ENCODE measurements at places on chromosomes 6 and 20.
A peak's percentile ranks its signal among the peaks of the same experiment; 100 is the strongest.

DNA sequence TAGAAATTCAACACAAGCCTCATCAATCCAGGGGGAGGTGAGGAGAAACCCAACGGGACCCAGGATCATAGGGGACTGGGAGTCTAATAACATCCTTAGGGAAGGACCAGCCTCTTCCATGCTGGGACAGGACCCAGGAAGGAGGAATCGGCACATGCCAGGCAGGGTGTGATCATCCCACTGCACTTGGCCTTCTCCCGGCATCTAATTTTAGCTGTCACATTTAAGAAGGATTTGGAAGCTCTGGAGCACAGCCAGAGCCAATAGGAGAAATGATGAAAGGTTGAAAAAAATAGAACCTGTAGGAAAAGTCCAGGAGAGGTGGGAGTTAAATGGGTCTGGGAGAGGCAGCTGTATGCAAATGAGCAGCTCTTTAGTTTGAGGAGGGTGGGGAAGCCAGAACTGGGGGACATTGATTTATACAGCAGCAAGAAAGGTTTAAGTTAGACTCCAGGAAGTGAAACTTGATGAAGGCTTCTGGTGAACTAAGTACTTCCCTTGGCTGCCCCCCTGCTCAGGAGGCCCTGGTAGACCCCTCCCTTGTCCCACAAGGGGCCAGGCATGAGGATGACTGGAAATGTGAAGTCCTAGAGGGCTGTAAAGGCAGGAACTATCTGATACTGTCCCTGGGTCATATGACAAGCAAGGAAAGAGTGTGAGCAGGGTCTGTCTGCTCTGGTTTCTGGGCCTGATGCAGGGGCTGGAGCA, 260.3 kb downstream of the LRFN2 start:
- DNase-seq: no peak

GRCh38 chr6:169943241-169944060, 192.0 kb downstream of the ERMARD start:
- DNase-seq: no peak

DNA sequence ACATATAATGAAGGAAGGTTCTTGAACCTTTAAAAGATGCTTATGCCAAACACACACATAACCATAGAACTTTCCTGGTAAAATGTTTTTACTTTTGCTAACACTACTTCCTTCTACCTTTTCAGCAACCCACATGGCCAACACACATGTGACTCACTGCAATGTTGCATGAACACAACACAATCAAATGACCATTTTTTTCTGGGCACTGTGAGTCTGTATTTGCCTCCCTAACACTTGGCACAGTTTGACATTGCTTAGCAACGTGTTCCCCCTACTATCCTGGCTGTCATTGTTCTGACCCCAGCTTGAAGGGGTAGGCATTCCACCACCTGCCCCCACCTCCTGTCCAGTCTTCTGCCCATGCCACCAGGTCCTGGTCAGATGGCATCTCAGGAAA, 204.8 kb upstream of the PRND start:
- DNase-seq: no peak

DNA sequence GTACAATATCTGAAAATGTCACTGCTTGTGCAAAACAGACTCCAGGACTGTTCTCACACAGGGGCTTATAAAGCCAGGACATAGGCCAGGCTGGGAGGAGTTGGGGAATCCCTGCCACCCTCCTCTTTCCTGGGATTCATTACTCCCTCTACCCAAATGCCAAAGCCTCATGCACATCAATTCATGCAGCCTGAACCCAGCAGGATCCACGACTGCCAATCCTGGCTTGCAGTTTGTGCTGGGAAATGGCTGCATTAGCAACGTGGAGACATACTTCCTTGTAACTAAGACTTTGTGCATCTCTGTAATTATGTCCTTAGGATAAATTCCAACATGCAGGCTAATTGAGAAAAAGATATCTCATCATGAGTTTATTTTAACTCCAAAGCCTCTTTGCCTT, 143.8 kb downstream of the SYCP2 start:
- DNase-seq: no peak

DNA sequence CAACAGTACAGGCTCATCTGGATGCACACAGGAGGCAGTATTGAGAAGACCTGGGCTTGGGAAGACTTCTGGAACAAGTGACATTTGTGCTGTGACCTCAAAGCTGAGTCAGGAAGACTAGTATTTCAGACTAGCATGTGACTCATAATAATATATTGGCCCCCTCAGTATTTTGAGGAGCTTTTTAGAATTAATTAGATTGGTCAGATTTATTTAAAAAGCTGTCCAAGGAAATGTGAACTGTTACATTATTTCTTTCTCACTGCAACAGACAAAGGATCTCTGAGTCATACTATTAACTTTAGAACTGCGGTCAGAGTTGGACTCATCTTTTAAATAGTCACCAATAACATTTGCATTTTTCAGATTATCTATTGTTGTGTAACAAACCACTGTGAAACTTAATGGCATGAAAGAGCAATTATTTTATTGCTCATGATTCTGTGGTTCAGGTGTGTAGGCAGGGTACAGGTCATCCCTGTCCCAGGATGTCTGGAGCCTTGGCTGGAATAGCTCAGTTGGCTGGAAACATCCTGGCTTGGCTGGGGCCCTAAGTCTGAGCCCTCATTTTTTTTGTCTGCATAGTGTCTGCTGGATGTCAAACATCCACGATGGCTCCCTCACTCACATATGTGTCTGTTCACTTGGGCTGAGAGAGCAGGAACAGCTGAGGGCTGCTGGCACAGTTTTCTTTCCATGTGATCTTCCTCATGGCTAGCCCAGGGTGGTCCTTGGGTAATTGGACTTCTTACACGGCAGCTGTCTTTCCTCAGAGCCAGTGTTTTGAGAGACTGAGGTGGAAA, 46.9 kb downstream of the MAP3K4 start:
- no peak for DNase-seq

DNA sequence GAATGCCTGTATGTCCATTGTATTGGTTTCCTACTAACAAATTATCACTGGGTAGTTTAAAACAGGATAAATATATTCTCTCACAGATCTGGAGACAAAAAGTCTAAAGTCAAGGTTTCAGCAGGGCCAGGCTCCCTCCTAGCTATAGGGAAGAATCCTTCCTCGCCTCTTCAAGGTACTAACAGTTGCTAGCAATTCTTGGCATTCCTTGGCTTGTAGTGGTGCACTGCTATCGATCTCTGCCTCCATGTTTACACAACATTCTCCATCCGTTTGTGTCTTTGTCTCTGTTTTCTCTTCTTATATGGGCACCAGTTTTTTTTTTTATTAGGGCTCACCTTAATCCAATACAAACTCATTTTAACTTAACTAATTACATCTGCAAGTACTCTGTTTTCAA, 48.9 kb downstream of the OR2B6 start:
- DNase-seq: no peak

- no peak for DNase-seq
These were observed 30.2 kb upstream of the MRPS18A start for GRCh38 chr6:43717822-43718221.

- DNase-seq: no peak
These were observed 642 bp downstream of the GZF1 start for GRCh38 chr20:23362392-23363256.

- no peak for DNase-seq
These were observed 62.0 kb downstream of the DLGAP4 start for GRCh38 chr20:36367907-36368799.

DNA sequence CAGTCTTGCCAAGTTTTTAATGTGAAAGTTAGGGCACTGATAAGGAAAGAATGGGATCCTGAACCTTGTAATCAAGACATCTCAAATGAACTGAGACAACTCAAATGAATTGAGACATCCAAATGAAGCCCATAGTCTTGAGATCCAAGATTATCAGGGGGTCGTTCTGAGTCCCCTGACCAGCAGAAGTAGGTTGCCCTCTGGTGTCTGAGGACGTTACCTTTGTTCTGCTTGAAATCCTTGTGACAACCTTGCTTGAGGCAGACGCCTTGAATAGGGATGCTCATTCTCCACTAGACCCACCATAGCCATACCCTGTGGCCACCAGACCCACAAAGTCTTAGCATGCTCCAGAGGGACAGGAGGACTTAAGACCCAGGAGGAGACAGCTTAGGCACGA, 37.7 kb downstream of the ZBTB9 start:
- DNase-seq: no peak

DNA sequence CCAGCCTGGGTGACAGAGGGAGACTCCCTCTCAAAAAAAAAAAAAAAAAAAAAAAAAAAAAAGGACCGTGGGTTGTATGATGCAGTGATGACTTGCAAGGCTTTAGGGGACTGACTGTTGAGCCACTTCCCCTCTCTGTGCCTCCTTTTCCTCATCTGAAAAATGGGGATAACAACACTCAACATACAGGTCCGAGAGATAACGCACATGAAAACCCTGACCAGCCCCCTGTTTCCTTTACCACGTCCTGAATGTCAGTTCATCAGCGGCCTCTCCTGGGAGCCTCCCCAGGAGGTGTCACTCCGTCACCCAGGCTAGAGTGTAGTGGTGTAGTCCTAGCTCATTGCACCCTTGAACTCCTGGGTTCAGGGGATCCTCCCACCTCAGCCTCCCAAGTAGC, 3.9 kb downstream of the SLA2 start:
- no peak for DNase-seq

- no peak for DNase-seq
These were observed 381.8 kb downstream of the KIF16B start for GRCh38 chr20:16191496-16191895.

- no peak for DNase-seq
These were observed 148.0 kb downstream of the LRFN2 start for GRCh38 chr6:40439026-40439800.

DNA sequence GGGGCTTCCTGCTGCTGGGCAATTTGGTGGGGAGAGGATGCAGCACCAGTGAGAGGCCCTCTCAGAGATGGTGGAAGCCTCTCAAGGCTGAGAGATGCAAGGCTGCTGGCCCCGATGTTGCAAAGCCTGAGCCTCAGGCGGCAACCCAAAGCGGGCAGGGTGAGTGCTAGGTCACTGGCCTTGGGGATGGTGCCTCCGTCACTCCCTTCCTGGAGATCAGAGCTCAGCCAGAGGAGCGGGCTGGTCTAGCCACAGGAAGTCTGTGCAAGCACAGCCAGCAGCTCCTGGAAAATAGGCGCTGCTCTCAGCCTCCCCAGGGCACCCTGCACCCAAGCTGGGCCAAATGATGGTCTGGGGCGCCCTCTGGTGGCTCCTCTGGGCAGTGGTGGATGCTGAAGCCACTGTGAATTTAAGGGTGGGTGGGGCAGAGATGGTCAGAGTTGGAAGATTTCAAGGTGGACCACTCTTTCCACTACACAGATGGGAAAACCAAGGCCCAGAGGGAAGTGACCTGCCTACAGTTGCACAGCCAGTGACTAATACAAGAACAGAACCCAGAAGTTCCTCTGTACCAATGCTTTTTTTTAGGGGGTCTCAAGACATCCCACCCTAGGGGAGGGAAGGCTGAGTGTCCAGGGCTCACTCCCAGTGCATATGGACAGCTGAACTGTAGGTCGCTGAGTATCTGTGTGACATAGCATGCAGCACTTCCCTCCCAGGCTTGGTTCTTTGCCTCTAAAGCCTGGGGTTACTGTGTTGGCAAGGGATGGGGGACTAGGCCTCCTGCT, 20.8 kb downstream of the C20orf203 start:
- DNase-seq: peak; percentile 58

GRCh38 chr6:90894285-90895130, 307.6 kb upstream of the MAP3K7 start:
- no peak for DNase-seq

GRCh38 chr20:55830121-55830827, 175.0 kb downstream of the CBLN4 start:
- DNase-seq: no peak

DNA sequence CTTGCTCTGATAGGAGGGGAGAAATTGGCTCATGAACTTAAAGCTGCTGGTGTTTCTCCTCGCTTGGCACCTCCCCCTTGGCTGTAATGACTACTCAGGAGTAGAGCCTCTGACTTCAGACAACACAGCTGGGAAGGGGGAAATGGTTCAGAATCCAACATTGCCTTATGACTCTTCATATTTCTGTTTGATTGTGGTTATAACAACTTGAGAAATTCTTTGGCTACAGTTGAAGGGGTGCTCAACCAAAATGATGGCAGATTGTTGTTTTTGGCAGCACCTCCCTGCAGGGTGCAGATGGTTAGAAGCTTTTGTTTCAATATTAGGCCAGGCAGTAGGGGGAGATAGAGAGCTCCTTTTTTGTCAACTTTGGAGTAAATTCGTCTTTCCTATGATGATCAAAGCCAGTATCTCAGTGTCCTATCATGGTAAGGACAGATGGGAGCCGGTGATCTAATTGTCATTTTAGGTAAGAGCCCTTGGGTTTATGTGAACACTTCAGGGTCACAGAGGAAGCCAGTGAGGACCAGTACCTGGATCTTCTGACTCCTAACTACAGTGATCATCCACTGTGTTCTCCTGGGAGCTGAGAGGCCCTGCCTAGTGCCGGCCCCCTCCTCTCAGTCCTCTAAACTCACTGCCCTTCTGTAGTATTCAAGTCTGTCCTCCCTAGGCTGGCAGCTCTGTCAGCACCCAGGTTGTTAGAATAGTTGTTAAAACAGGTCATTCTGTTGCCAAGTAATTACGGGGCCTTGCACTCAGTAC, 39.9 kb downstream of the RPRD1B start:
- DNase-seq: no peak

DNA sequence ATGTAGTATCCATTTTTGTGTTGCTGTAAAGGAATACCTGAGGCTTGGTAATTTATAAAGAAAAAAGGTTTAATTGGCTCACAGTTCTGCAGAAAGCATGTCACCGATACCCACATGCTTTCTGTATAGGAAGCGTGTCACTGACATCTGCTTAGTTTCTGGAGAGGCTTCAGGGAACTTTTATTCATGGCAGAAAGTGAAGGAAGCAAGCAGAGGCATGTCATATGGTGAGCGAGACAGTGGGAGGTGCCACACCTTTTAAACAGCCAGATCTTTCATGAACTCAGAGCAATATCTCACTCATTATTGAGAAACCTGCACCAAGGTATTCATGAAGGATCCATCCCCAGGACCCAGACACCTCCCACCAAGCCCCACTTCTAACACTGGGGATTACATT, 3.5 kb downstream of the SUMO4 start:
- DNase-seq: no peak

DNA sequence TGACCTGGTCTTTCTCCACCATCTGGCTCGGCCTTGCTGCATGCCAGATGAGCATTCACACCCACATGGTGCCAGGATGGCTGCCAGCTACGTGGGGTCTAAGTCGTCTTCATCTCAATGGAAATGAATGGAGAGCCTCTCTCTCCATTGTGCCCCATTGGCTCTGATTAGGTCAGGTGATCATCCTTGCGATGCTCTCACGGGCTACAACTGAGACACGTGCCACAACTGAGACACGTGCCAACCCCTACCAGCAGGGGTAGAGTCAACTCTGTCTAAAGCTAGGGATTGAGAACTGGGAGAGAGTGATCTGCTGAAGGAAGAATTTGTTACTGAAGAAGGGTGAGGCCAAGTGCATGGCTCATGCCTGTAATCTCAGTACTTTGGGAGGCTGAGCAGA, 67.3 kb upstream of the RALY start:
- DNase-seq: no peak

GRCh38 chr6:13005994-13006393, 289.4 kb downstream of the PHACTR1 start:
- no peak for DNase-seq

- DNase-seq: peak; percentile 27
These were observed 112.0 kb upstream of the COL21A1 start for GRCh38 chr6:56359201-56359899.

DNA sequence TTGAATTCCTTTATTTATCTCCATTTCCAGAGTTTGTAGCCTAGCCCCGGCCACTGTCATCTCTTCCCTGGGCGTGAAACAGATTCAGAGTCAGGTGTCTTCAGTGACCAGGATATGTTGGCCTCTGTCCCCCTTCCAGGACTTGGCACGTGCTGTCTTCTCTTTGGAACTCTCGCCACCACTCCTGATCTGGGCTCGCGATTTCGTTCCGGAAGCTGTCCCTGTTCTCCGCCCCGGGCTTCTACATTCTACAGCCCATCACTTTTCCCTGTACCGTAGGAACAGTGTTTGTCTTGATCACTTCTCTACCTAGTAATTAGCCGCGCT, 739 bp downstream of the GSS start:
- DNase-seq: no peak
